ENCODE measurements at places on chromosomes 4 and X. TPM values are rescaled to one million over a fixed set of nuclear protein-coding genes. Genes with fewer than 3 reads are reported as not detected.

The KCND1 gene
- 2.5 TPM for polyA plus RNA-seq

The DCAF12L1 gene
- polyA plus RNA-seq, result 0.06 TPM

The FAM47E gene
- 11.9 TPM for polyA plus RNA-seq

The CXCL5 gene
- 0.30 TPM for polyA plus RNA-seq

The RELL1 gene
- polyA plus RNA-seq, result 20.3 TPM

The SMIM10 gene
- 2.8 TPM for polyA plus RNA-seq

The WDR17 gene
- polyA plus RNA-seq, result 3.2 TPM

The GPRASP3 gene
- polyA plus RNA-seq, result 10.7 TPM

The HAND2 gene
- 37.1 TPM for polyA plus RNA-seq

The FATE1 gene
- 0.09 TPM for polyA plus RNA-seq

The ERCC6L gene
- 2.4 TPM for polyA plus RNA-seq

The TEX13C gene
- not detected for polyA plus RNA-seq

The TBC1D9 gene
- 27.9 TPM for polyA plus RNA-seq

The STOX2 gene
- polyA plus RNA-seq, result 4.4 TPM

The AADAT gene
- 35.3 TPM for polyA plus RNA-seq

The ITGB1BP2 gene
- 3.3 TPM for polyA plus RNA-seq

The CLTRN gene
- 1.6 TPM for polyA plus RNA-seq

The ADH7 gene
- not detected for polyA plus RNA-seq

The PPP2R2C gene
- 3.9 TPM for polyA plus RNA-seq

The GLUD2 gene
- polyA plus RNA-seq, result 2.0 TPM

The GAB3 gene
- 3.2 TPM for polyA plus RNA-seq

The ARX gene
- 1.8 TPM for polyA plus RNA-seq

The RTL9 gene
- polyA plus RNA-seq, result 0.31 TPM

The SPARCL1 gene
- 154 TPM for polyA plus RNA-seq

The MTNR1A gene
- polyA plus RNA-seq, result 0.48 TPM

The SSX1 gene
- polyA plus RNA-seq, result not detected

The WAS gene
- polyA plus RNA-seq, result 6.3 TPM

The MID2 gene
- polyA plus RNA-seq, result 7.4 TPM

The CDKL5 gene
- 5.0 TPM for polyA plus RNA-seq

The APLN gene
- 2.5 TPM for polyA plus RNA-seq

The GPRASP1 gene
- polyA plus RNA-seq, result 13.8 TPM

The NHSL2 gene
- 3.3 TPM for polyA plus RNA-seq

The CNKSR2 gene
- polyA plus RNA-seq, result 1.3 TPM

The TRPC3 gene
- polyA plus RNA-seq, result 0.64 TPM

The RAB39B gene
- 1.6 TPM for polyA plus RNA-seq

The GAGE1 gene
- not detected for polyA plus RNA-seq

The CTAG1A gene
- polyA plus RNA-seq, result not detected

The CXorf66 gene
- polyA plus RNA-seq, result not detected

The CABS1 gene
- polyA plus RNA-seq, result not detected

The BBS12 gene
- polyA plus RNA-seq, result 7.8 TPM

The SLC10A6 gene
- 0.16 TPM for polyA plus RNA-seq

The SGMS2 gene
- 35.3 TPM for polyA plus RNA-seq

The PABPC5 gene
- polyA plus RNA-seq, result 1.9 TPM

The CFAP97 gene
- 27.4 TPM for polyA plus RNA-seq

The WNK3 gene
- polyA plus RNA-seq, result 1.4 TPM

The STPG2 gene
- polyA plus RNA-seq, result 0.36 TPM

The SPATA4 gene
- polyA plus RNA-seq, result 0.09 TPM

The GYPE gene
- polyA plus RNA-seq, result 0.70 TPM

The RTL5 gene
- polyA plus RNA-seq, result 6.9 TPM

Measured in large intestine (tissue), 12 donors.